Esophagus mucosa (tissue), 1 donor: ENCODE measurements at places on chromosomes 4 and X. TPM values are rescaled to one million over a fixed set of nuclear protein-coding genes. Genes with fewer than 3 reads are reported as not detected.
A peak's percentile ranks its signal among the peaks of the same experiment; 100 is the strongest.

GRCh38 chrX:3244955-3245354 lies 101.5 kb downstream of the MXRA5 start:
- ATAC-seq = no peak

DNA sequence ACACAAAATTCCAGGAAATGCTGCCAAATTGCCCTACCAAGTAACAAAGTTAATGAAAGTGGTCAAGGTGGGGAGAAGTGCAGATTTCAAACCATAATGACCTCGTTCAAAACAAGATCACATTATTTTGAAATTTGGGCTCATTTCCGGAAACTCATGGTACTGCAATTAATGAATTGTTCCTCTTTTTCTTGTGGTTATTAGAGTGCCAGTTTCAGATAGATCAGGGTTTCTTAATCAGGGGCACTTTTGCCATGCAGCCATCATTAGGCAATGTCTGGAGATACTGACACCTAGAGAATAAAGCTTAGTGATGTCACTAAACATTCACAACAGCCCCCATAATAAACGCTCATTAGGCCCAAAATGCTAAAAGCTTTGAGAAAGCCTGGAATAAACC lies 381.5 kb upstream of the GALNT7 start:
- ATAC-seq = no peak

DNA sequence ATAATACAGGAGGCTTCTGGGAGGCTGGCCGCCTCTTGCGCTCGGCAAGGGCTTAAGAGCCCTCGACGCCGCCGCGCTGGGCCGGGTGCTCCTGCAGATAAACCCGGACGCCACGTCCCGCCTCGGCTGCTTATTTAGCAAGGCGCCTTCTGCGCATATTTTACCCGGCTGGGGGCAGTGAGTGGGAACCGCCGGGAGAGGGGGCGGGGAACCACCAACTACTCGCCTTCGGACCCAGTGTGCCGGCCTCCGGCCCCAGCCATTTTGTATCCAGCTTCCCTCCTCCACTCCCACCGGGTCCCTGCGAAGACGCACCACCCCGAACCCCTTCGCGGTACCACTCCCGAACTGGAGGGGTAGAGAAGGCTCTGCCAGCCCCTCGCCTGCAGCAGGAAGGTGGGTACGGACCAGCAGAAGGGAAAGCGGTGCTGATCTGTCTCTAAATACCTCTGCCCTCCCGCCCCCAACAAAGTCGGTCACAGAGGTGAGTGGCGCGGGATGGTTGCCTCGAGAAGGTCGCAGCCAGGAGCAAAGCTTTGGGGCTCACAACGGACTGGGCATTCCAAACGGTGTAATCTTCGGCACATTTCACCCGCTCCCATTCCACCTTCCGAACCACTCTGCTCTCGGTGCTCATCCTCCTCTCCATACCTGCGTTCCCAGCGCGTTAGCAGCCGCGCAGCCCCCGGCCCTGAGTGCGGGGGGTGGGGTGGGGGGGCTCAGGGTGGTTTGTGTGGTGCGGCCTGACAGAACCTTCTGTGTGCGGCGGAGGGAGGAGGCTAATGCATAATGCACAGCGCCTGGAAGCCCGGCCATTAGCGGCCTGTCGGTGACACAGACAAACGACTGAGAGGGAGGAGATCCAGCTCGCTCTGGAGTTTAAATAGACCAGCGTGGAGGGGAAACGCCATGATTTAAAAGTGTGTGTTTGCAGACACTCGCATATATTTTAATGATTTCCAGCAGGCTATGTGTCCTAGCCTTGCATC lies 4.9 kb upstream of the BCOR start:
- no peak for ATAC-seq

- ATAC-seq = peak; percentile 36
Observed at GRCh38 chrX:120769576-120770341, 105.9 kb downstream of the CT47B1 start.

GRCh38 chrX:101488796-101489195 lies 3.5 kb downstream of the ARMCX4 start:
- no peak for ATAC-seq

PDCL2 gene
- 0.28 TPM for total RNA-seq

EMCN gene
- 4.7 TPM for total RNA-seq

MAP7D2 gene
- 0.56 TPM for total RNA-seq

TEX13A gene
- total RNA-seq = not detected
